Hematopoietic multipotent progenitor cell treated with erythropoietin and hydrocortisone succinate and interleukin-3 and kit ligand, for 15 days (in vitro differentiated cells): ENCODE measurements at places on chromosomes 6 and 20.

DNA sequence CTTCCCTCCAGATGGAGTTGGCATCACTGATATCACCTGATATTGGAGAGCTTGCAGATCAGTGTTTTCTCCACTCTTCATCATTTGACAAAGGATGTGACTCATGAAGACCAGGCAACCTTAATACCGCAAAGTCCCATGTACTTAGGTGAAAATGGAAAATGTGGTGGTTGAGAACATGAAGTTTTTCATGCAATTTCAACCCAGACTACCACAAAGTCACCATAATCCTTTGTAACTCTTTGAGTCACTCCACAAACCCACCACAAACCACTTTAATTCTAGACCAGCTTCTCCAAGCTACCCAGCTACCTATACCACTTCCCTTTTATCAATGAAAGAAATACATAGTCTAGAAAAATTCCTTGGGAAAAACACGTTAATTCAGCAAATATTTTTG lies 7.1 kb downstream of the NHLRC1 start:
- no peak for DNase-seq

- no peak for DNase-seq
Measured at GRCh38 chr20:9493803-9494202, 20.6 kb upstream of the LAMP5 start.

DNA sequence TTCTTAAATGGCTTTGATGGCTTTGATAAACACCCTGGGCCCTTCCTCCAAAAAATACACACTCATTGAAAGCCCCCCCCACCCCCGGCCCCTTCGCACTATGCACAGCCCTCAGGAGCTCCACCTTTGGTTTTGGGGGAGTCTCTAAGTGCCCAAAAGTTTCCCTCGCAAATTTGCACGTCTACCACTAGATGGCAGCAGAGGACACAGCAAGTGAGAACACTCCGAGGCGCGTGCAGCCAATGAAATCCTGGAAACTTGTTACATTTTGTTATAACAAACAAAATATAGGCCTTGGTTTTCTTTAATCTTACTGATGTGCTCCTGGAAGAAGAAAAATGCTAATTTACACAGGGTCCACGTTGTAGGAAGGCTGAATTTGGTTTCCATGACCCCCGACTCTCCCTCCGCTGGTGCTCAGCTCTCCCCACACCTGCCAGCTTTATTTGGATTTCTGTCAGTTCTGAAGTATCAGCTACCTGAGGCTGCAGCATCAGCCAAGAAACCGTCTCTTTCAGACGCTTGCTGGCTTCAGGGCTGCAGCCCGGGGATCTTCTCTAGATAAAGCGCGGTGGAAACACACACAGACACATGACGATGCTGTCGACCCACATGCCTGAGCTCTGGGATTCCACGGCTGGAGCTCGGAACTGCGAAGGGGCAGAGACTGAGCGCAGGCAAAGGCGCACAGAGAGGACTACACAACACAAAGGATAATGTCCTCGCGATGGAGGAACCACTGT lies 148.3 kb upstream of the RPS6KA2 start:
- peak; percentile 86 for DNase-seq

DNA sequence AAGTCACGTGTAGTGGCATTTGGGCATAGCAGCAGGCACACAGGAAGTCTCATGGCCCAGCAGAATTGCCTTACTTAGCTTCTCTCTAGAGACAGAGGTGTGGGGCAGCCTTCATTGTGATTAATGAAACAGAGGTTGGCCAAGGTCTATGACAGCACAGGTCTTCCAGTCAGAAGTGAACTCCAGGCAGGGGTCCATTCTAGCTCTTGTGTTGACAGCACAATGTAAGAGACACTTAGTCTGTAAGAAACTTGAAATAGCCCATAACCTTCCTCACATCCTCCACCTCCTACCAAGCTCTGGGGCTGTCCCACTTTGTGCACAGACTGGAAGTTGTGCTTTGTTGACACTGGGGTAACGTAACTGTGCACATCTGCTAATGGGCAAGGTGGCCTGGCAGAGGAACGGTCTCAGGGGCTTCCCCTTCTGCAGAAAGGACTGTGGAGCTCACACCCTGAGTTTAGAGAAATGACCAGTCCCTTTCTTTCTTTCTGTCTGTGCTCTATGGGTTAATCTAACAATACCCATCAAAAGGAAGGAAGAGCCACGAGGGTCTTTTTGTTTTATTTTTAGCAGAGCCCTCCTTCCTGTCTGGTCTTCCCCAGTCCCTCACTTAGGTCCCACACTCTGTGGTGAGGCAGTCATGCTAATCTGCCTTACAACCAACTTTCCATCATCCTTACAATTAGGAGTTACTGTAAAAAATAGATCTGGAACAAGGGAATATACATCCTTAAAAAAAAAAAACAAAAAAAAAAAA lies 35.6 kb upstream of the TAGAP start:
- no peak for DNase-seq

- no peak for DNase-seq
Measured at GRCh38 chr20:13638162-13638495, 603 bp downstream of the TASP1 start.

GRCh38 chr6:75331151-75331550 lies 46.6 kb upstream of the TMEM30A start:
- DNase-seq: no peak

DNA sequence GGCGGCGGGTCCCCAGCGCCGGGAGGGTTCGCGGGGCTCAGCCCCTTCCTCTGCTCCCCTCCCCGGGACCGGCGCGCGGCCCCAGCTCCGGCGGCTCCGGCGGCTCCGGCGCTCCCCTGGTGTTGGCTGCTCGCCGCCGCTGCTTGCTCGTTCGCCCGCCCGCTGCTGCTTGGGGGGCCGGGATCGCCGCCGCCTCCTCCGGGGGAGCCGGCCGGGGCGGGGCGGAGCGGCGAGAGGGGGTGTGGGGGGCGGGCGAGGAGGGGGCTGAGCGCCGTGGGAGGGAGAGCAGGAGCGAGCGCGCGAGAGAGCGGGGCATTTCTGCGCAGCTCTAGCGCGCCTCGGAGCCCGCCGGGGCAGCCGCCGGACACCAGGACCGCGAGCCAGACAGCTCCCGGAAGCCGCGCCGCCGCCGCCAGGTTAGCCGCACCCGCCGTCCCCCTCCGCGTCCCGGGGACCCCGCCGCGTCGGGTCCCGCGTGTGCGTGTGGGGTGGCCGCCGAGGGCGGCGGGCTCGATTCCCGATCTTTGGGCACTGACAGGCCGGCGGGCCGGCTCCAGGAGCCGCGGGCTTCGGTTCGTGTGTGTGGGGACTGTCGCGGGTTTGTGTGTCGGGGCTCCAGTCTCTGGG lies 62.0 kb upstream of the EPB41L1 start:
- DNase-seq: no peak

- DNase-seq: no peak
Measured at GRCh38 chr6:35049156-35049735, 91.9 kb downstream of the TCP11 start.

DNA sequence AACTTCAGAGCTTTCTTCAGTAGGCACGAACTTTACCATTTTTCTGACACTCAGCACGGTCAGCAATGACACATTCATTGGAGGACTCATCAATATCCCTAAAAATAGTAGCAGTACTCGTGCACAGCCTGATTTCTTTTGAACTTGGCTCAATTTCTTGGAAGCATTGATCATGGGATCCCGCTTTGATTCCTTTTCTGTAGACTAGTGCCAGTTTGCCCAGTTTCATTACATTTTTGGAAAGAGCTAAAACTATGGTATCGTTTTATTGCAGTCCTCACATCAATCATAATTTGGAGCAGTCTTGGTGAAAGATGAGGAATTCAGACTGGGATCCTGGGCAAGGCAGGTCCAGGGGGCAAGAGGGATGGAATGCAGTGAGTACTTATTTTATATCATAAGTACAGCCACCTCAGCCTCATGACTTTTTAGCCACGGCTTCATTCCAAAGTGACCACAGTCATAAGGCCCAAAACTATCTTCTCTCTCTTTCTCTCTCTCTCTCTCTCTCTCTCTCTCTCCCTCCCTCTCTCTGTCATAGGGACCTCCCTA lies 170.9 kb upstream of the AKAP12 start:
- DNase-seq: no peak

DNA sequence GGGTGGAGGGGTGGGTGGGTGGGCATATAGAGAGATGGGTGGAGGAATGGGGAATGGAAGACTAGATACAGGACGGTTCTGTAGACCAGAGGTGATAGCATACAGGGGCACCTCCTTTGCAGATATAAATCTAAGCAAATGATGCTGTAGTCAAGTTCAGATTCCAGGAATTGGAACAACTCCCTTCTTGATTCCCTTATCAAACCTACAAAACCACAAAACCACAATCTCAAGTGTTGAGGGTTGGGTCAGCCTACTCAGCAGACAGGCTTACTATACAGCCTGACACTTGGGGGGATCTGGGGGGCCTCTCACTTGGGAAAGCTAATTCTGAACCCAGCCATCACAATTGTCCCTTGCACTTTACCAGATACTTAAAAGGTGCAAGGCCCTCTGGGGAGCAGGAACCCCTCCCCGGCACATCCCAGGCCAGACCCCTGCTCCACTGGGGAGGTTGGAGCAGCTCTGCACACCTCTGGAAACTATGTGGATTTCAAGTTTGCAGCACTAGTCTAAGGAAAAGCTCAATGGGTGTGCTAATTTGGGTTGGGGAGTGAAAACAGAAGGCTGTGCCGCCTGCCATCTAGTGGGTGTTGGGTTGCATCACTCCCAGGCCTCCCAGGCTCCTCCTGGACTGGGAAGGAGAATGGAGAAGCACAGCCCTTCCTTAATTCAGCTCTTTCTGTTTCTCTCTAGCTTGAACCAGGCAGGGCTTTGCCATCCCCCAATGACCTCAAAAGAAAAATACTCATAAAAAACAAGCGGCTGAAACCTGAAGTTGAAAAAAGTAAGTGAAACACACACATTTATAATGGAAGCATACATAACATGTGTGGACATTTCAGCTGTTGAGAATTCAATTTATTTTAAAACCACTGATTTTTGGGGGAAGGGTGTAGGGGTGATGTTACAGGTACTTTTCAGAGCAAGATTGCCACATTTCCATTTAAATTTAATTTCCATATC lies 121.2 kb upstream of the LAMP5 start:
- DNase-seq: no peak

GRCh38 chr6:105099371-105099770 lies 80.4 kb downstream of the POPDC3 start:
- no peak for DNase-seq

GRCh38 chr20:58614366-58614765 lies 36.7 kb upstream of the STX16 start:
- DNase-seq: no peak

- DNase-seq: no peak
Measured at GRCh38 chr20:52824494-52825216, 147.5 kb upstream of the TSHZ2 start.

- no peak for DNase-seq
Measured at GRCh38 chr6:31559606-31559957, 12.2 kb downstream of the NFKBIL1 start.

DNA sequence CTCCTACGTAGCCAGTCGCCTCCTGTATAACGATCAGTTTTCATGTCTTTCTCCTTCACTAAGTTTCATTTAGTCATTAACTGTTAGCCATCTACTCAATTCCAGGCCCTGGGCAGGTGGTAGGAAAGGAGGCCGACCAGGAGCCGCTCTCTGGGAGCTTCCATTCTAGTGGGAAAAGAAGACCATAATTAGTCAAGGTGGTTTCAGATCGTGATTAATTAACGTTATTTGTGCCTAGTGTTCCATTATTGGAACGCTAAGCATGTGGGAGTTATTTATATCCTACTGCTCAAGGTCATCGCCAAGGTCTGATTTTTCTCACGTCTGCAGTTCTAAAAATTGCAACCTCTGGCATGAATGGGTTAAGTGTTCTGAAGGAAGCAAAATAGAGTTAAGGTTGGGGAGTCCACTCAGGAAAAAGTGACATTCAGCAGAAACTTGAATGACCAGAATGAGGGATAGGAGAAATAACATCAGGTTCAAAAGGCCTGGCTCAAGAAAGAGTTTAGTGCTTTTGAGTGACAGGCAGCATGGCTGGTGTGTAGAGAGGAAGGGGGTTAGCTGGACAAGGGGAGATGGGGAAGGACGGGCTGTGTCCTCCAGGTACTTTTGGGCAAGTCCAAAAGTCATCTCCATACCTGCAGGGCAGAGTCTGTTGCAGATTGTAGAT lies 812 bp downstream of the SLC9A8 start:
- DNase-seq: no peak

- peak; percentile 37 for DNase-seq
Measured at GRCh38 chr6:47478233-47479139, 897 bp downstream of the CD2AP start.

GRCh38 chr6:25639653-25640052 lies 12.4 kb upstream of the SCGN start:
- no peak for DNase-seq

- DNase-seq: no peak
Measured at GRCh38 chr20:64044484-64045247, 4.8 kb downstream of the SOX18 start.

- DNase-seq: no peak
Measured at GRCh38 chr20:13221673-13222318, 722 bp downstream of the ISM1 start.
